ENCODE measurements at places on chromosomes 6 and 20.

DNA sequence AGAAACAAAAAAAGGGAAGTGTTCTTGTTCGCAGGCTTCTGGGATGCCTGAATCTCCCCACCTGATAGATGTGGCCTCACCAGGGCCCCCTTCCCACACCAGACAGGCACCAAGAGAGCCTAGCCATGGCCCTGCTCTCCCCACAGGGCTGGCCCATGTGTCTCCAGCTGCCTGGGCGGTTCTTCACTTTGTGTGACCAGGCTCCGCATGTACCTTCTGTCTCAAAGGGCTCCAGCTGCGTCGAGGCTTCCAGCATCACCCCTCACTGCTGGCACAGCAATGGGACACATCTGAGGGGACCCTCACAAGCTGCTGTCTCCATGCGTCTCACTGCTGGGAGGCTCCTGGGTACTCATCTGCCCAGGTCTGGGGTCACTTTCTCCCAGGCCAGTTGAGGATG is 362.9 kb downstream of the ZFAND3 start:
- DNase-seq = no peak

GRCh38 chr20:45323731-45324130 is 15.6 kb upstream of the MATN4 start:
- no peak for DNase-seq

GRCh38 chr20:38307371-38308046 is 3.6 kb downstream of the BPI start:
- no peak for DNase-seq

DNA sequence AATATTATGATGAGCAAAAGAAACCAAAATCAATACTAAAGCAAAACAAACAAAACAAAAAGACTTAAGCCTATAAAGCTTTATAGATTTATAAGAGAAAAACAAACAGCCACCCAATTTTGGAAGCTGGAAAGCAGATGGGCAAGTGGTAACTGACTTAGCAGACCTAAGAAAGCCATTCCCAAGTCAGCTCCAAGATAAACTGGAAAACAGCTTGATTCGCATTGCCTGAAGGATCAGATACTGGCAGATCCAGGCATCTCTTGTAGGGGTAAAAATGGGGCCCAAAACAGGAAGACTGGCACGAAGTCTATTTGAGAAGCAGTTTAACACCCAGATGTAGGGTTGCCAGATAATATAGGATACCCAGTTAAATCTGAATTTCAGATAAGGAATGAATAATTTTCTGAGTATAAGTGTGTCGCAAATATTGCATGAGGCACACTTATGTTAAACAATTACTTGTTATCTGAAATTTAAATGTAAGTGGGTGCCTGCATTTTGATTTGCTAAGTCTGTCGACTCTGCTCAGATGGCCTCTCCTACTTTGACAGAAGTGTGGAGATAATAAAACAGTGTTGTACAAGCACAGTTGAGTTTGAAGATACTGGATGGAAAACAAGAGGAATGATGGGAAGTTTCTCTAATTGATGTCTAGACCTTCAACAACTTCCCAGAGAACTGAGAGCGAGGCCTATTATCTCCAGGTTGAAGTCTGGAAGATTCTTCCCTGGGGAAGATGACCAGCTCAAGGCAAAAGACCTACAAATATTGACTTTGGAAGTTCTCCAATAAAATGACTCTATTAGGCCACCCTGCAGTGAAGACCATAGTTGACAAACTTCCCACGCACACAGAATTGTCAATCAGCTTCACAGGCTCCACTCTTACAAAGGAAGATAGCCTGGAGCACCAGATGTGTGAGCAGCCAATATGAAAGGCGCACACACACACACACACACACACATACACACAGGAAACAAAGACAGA is 113.4 kb downstream of the FAM50B start:
- no peak for DNase-seq

- no peak for DNase-seq
Measured at GRCh38 chr6:155517294-155517693, 61.7 kb upstream of the NOX3 start.

DNA sequence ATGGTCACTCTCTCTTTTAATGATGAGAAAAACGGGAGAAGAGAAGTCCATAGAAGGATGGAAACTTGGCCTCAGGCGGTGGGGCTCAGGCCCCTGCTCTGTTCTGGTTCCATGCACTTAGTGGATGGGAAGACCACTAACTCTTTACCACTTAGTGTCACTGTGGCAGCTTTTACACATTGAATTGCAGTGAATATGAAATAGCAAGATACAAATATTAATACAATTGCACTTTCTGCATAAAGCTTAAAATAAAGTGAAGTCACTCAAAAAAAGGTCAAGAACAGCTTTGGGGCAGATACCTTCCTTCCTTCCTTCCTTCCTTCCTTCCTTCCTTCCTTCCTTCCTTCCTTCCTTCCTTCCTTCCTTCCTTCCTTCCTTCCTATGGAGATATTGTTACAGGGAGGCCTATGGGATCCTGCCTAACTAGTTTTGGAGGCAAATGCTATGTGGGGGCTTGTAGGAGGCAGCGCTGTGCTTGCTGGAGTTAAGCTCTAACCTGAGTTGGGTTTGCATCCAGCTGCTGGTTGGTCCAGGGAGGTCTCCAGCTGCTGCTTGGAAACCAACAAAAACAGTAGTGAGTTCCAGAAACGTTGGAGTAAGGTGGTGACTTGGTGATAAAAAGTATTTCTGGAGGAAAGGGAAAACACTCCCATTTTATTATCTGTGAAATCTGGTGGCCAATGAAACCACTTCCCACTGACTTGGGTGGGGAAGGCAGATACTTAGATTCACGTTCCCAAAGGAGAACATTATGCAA is 62.3 kb upstream of the NKX2-2 start:
- no peak for DNase-seq

- DNase-seq = no peak
Measured at GRCh38 chr6:149379977-149380376, 20.1 kb upstream of the SUMO4 start.

DNA sequence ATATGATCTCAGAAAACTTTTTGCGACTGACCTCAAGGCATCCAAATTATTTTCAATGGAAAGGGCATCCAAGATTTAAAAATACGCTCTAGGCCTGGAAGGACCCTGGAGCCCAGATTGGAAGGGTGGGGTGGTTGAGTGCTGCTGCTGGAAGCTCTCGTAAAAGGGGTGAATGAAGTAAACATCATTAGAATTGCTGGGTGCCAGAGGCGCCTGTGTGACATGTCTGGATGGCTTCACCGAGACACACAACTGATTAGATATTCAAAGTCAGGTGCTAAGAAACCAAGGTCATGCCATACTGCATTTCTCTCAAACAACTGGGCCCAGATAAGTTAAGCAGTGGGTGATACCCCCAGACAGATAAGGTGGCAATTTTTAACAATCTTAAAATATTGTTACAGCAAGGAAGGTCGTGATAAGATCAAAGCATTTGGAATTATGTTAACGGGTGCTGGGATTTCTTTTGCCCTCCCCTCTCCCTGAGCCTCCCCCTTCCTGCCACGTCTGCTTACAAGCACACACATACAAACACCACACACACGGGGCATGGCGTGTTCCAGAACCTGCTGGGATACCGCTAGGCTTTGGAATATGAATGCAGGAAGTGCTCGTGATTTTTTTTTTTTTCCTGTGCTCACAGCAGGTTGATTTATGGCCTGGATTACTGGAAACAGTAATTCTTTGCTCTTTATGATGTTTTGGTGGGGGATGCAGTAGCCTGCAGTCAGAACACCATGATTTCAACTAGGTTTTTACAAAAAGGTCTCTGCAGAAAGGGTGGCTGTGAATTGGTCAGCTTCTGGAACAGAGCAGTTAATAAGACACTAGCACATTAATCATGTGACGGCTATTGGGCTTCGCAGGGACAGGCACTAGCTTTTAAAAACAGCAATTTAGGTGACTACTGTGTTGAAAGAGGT is 551.2 kb downstream of the QKI start:
- no peak for DNase-seq

DNA sequence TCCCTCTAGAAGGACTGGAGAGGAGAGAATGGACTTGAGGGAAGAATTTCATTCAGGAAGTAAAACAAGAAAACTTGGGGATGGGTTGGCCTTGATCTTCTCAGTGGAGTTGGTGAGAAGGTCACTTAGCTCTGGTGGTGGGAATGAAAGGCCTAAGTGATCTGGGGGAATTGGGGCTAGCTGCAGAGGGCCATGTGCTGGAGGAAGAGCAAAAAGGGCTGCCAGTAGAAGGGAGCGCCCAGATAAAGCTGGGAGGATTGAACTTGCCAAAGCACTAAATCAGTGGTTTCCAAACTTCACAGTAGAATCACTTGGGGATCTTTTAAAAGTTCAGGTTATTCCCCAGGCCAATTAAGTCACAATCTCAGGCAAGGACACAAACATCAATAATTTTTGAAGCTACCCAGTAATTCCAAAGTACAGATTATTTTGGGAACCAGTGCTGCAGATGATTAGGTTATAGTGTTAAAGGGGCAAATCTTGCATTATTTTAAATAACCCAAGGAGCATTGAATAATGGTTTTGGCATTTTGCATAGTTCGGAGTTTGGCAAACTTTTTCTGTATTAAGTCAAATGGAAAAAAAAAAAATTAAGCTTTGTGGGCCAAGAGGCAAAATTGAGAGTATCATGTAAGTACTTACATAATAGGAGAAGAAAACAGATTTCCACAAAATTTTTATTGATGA is 36.5 kb upstream of the RFPL4B start:
- no peak for DNase-seq

- DNase-seq = no peak
Measured at GRCh38 chr20:7378864-7379605, 561.2 kb downstream of the HAO1 start.

DNA sequence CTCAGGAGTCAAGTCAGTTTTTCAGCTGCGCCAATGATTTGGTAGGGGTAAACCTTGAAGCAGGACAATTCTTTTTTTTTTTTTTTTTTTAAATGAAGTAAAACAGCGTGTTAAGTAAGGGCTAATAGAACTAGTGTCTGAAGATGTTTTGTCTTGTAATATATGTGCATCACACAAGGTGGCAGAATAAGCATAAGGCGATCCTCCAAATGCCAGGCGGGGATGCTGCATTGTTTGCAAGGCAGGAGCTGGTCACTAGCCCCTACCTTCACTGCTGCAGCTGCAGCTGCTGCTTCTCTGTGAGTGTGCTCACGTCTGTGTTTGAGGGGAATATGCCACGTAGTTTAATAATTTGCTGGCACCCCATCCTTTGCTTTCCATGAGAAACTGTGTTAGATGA is 272.7 kb upstream of the MAP3K7 start:
- DNase-seq = no peak

DNA sequence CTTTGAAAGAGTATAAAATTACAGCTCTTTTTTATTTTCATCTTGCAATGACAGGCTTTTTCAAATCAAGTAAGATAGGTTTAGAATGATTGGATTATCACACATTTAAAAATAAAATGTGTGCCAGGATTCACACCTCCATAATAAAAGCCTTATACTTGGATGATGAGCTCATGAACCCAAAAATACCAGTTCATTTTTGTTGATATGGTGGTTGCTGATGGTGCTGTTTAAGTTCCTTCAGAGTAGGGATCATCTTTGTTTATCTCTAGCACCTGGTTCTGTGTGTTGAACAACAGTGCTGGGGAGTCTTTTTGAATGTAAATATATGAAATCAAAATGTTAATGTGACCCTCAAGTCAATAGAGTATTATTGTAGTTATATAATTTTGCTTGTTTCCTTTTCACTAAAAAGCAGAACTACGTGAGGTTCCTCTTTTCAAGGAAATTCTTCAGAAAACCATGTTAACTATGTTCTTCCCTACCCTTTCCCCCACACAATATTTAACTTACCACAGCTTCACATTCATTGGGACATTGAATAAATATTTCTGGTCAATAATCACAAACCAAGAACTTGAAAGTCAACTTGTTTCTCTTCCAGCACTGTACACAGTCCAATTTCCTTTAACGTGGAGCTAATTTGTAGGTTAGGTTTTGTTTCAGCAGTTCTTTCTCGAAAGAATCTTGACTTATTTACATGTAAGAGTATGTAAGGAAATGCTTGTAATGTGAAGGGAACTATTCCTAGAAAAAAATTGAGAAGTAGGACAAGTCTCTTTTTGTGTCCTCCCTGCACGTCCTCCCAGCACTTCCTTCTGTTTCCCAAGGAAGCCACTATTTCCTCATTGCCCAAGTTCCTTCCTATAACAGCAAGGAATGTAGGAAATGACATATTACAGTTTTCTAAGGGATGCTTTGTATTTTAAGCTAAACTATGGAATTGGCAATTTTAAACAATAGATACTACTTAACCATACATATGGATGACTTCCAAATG is 945.9 kb upstream of the CITED2 start:
- DNase-seq = no peak

- no peak for DNase-seq
Measured at GRCh38 chr6:13302751-13303667, 25.3 kb downstream of the TBC1D7 start.

DNA sequence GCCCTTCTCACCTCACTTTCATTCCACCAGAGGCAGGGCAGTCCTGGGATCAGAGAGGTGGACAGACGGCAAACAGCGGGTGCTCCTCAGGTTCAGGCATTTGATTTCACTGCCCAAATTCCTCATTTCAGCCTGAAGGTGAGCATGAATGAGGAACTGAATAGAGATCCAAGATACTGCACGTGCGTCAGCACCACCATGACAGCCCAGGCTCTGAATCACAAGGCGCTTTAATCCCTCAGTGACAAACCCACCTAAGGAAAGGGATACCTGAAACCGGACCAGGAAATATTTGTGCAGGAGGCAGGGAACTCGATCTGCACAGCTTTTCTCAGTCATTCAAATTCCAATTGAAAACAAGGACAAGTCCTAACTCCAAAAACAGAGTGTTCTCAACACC is 174.8 kb upstream of the HEY2 start:
- no peak for DNase-seq

DNA sequence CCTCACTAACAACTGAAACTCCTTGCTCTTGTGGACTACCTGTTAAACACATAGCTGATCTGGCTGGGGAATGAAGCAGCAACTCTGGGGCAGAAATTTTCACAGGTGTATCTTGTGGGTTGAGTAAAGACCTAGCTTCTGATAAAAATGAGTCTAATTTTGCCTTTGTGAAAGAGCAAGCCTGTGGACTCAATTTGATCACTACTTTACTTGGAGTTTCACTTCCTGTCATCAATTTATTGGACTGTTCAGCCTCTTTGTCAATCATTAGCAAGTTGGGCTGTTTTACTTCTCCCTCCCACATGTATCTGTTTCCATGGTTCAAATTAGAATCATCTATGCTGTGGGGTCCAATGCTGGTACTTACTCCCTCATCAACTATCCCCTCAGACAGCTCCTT is 29.6 kb upstream of the CRIP3 start:
- no peak for DNase-seq

GRCh38 chr6:43457643-43458042 is 2.3 kb upstream of the DLK2 start:
- DNase-seq = no peak

All from stimulated activated CD8-positive, alpha-beta memory T cell treated with anti-CD3 and anti-CD28 coated beads, Interleukin-4, amount 100 ng/mL, for 1 hour (primary cell).